ENCODE measurements at places on chromosomes 12 and 14.

DNA sequence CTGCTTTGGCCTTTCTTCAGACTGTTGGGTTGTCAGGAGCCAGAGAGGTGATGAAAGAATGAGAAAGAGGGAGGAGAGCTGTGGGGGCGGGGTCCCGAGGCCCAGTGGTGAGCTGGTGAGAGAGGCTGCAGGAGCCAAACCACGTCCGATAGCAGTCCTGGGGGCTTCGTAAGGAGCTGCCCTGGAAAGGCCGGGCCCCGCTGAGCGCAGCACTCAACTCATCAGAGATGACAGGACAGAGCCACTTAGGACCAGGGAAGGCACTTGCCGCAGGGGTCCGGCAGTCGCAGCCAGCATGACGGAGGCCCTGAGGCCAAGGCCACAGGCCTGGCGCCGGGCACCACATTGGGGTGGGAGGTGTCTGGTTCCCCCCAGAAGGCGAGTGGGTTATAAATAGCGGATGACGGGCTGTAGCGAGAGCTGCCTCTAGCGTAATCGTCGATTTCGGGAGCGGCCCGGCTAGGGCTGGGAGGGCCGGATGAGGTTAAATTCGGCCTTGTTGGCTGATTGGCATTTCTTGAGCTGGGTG lies 179.0 kb downstream of the TSPAN9 start:
- no peak for DNase-seq

DNA sequence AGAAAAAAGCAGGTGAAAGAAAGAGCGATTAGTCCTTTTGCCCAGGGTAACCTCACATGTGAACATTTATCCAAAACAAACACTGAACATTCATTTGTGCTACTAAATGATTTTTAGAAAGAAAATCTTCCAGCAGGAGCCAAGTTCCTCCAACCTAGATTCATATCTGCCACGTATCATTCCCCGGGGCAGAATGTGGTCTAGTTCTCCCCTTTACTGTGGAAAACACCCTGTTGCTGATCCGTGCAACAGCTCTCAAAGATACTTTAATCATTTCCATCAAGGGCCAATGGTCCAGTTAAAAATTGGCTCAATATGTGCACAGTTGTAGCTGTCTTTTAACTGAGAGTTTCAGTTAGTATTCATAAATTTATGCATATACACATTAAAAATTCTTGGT lies 479.1 kb downstream of the ATP23 start:
- DNase-seq, result no peak

- no peak for DNase-seq
These were observed 209.6 kb downstream of the CRADD start for GRCh38 chr12:93886533-93887511.

DNA sequence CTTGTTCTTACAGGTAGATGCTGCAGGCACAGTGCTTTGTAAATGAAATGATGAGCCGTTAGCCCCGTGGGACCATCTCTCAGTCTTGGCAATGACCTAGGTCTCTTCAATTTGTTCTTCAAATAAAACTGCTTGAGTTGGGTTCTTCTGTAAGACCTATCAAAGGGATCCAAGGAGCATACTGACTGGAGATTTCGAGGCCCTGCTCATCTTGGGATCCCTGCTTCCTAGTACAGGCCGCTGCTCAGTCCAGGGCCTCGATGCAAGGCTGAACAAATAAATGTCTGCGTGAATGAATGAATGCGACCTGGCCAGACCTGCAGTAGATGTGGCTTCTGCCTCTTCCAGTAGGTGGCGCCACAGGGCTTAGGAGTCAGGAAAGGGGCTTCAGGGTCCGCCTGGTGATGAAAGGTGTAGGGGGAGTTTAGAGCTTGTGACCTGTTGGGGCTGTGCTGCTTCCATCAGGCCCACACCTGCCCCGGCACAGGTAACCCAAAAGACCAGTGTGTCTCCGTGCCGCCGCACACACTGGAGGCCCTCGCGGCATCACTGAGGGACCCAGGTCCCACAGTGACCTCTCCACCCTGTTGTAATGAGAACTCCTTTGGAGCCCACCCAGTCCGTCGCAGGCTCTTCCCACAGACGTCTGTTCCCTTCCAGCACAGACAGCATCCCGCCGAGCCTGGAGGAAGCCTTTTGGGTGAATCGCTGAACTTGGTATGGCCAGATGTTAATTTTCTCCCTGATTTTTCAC lies 4.4 kb downstream of the CACNA1C start:
- no peak for DNase-seq

DNA sequence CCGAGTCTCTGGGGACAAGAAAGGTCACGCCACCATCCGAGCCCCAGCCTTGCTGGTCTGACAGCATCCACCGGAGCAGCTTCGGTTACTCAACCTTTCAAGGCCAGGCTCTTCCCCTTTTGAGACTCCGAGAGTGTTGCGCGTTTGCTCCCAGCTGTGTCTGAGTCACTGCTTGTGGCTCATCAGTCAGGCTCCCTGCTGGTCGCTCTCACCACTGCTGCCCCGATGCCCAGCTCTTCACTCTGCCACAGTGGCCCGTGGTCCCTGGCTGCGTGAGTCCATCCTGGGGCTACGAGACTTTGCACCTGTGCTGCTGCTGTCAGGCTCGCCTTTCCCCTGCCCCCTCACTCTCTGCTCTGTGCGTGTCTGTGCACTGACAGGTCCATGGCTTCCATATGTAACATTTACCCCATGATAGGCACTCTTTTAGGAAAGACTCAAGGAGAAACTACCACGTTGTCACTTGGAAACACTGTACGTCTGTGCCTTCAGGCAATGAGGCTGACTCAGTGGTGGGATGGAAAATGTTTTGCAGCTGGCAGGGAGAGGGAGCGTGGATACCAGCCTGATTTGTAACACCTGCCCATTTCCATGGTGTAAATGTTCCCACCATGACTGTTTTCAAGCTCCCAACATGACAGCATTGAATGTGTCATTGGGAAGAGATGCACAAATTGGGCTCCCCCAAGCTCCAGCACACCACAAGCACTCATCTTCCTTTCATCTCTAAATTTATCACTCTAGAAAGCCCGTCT lies 350.7 kb downstream of the TMEM132D start:
- DNase-seq, result no peak

GRCh38 chr14:78627114-78627513 lies 456.9 kb downstream of the NRXN3 start:
- DNase-seq, result no peak

All from lower leg skin (tissue), 4 donors.